ENCODE measurements at places on chromosomes 4 and X.

DNA sequence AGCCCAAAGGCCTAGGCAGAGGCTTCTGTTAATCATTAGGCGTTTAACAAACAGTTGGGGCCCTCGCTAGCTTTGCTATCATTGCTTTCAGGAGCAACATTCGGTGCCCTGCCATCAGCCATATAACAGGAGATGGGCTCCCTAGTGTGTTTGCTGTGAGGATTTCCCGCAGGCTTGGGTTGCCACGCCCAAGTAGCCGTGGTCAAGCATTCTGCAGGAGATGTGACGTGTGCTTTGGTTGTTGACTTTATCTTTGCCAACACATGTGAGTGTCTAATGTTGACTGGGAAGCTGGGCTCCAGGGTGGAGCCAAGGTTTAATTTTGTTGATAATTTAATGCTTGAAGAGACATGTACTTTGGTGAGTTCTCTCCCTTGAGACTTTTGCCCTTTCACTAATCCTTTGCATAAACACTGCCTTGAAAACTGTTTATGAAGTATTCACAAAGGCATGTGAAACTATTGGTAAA, 184.6 kb upstream of the KIT start:
- DNase-seq = no peak

GRCh38 chr4:101282076-101282844, 65.1 kb downstream of the PPP3CA start:
- DNase-seq = peak; percentile 21

DNA sequence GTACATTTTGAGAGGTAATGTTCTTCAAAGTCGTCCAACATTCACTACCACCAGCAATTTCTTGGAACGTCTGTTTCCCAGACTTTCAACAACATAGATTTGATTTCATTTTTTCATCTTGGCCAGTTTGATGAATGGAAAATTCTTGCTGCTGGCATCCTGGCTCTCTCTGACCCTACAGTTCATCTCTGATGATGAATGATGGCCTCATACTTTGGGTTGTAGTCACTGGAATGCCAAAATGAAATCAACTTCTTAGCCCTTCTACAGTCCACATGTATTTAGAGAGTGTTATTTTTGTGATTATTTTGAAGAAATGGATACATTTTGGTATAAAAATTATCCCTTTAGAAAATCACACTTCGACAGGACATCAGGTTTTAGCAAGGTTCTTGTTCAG, 8.8 kb downstream of the CHST7 start:
- no peak for DNase-seq

- no peak for DNase-seq
Measured at GRCh38 chr4:620201-620600, 5.2 kb upstream of the PDE6B start.

DNA sequence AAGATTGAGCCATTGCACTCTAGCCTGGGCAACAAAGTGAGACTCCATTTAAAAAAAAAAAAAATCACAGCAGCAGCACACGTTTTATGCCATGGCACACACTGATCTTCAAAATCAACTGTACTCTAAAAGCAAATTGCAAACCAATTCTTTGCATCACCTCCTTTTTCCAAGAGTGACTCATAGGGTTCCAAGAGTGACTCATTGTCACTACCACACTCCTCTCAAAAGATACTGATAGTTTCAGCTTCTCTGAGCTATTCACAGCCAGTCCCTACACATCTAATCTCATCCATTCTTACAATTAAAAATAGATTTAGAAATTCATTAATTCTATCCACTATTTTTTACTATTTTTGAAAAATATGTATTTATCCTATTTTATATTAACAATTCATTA, 1494.9 kb upstream of the AGA start:
- DNase-seq = no peak

DNA sequence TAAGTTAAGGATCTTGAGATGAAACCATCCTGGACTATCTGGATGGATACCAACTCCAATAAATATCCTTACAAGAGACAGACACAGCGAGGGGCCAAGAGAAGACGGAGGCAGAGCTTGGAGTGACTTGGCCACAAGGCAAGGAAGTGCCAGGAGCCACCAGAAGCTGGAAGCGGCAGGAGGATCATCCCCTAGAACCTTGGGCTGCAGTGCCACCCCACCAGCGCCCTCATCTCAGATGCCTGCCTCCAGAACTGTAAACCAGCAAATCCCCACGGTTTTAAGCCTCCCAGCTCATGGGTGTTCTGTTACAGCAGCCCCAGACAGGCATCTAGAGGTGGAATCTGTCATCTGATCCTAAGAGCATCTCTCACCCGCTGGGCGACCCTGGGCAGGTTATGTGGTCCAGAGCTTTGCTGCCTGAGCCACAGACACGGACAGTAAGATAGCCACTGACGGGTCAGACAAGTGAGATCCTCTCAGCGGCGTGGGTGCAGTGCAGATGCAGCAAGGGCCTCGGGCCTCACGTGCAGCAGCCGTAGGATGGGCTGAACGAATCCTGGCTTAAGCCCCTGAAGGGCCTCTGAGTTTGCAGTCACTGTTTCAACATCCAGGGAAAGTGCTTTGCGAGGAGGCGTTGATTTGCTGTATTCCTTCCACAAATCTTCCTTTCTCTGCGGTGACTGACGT, 25.1 kb upstream of the MXD4 start:
- DNase-seq = no peak

- no peak for DNase-seq
Measured at GRCh38 chr4:180285796-180286195, 1957.4 kb upstream of the TENM3 start.

DNA sequence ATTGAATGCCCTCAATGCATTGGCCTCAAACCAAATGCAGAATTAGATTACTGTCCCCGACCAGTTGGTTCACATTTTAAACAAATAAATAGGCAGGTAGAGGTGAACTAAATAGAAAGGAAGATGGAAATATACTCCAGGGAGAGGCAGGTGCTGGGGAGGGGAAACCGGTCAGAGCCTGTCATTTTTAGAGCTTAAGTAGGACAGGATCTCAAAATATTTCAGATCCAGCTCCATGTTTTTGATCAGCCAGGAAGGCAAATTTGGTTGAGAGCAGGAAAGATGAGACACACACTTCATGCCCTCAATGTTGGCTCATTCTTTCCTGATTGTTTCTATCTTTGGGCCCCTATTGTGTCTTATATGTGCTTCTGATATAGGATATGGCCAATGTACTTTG, 206.7 kb downstream of the SHROOM3 start:
- DNase-seq = no peak

DNA sequence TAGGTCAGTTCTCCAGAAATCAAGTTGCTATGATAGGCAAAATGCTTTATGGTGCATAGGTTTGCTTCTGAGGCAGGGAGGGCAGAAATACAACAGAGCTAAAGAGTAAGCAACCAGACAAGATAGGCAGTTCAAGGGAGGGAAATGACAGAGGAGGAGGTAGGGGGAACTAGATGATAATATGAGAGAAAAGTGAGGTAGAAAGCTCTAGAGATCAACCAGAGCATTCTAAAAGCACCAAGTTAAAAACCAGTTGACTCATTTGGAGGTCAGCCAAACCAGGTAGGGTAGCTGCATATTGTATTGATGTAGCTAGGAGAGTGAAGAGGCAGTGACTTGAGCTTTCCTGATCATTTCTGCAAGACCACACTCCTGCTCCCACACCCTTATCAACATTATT, 49.0 kb upstream of the SLC16A2 start:
- no peak for DNase-seq

DNA sequence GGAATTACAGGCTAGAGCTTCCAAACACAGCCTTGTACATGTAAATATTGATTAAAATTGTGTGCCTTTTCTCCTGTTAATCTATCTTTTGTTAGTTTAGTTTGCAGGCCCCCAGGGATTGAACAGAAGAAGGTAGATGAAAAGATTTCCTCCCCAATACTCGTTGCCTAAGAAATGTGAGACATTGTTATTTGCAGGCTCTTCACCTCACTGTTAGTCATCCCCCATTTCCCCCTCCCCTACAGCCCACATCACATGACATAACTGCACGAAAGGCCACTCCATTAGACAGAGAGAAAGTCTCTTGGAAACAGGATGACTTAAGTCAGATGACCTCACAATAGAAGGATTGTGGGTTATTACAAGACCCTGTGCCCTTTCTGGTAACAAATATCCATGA, 13.3 kb upstream of the MID1 start:
- DNase-seq = no peak

DNA sequence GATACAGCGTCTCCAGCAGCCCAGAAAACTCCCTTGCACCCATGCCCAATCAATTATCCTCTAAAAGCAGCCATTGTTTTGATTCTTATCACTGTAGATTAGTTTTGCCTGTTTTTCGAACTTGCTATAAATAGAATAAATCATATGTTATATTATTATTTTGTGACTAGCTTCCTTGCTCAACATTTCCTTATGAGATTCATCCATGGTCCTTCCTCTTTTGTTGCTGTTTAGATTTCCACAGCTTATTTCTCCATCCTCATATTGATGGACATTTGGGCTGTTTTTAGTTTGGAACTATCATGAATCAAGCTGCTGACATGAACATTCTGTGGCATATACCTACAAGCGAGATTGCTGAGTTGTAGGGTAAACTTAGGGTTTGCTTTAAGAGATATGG, 595.3 kb downstream of the BCOR start:
- no peak for DNase-seq

GRCh38 chrX:68693481-68694434, 46.3 kb downstream of the STARD8 start:
- DNase-seq = no peak

DNA sequence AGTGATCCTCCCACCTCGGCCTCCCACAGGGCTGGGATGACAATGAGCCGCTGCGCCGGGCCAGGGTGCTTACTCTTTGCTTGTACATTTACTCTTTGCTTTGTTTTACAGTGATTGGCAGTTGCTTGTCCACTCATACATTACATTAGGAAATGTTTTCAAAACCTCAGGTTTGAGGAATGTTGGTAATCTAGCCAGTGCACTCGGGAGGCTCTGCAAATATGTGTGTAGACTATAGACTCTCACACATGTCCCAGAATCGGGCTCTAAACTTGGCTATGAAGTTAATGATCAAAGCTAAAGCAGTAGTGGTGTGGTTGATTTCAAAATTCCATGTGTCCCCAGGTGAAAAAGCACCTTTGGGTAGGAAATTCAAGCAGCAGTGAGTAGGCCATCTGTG, 20.5 kb downstream of the TRMT44 start:
- no peak for DNase-seq

GRCh38 chr4:143383005-143383574, 46.4 kb downstream of the GAB1 start:
- no peak for DNase-seq

DNA sequence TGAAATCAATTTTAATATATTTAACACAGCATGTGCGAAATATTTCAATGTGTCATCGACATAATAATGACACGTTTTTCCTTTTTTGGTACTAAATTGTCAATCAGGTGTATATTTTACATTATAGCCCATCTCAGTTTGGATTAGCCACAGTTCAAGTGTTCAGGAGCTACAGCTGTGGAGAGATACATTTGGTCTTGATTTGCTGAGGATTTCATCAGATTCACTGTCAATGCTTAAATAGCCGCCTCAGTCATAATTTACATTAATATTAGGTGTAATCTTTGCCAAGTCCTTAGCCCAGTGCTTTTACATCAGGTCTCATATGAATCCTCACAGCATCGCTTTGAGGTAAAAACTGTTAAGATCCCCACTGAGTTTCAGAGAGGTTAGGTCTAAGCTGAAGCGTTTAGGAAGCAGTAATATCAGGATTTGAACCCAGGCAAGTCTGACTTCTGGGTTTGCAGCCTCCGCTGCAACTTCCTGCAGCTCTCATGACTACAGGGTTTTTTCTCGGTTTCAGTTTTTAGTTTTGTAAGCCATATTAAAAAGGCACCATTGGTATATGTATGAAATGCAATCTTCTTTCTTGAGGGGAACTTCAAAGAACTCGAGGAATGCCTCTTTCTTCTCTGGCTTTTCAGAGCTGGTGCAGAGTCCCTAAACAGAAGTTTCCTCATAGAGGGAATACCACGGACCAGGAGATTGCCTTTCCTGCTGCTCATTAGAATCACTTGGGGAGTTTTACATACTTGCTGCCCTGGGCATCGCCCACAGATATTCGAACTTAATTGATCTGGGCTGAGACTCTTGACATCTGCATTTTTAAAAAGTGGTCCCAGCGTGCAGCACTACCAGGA, 6.4 kb downstream of the MTM1 start:
- DNase-seq = no peak

- peak; percentile 51 for DNase-seq
Measured at GRCh38 chr4:81505004-81505598, 33.4 kb upstream of the RASGEF1B start.

DNA sequence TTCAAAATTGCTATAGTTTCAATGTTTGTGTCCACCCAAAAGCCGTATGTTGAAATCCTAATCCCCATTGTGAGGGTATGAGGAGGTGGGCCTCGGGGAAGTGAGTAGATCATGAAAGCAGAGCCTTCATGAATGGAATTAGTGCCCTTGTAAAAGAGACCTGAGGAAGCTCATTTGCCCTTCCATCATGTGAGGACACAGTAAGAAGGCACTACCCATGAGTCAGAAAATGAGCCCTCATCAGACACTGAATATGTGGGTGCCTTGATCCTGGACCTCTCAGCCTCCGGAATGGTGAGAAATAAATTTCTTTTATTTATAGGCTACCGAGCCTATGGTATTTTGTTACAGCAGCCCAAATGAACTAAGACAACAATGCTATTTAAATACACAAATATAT, 57.7 kb upstream of the EFHC2 start:
- no peak for DNase-seq

DNA sequence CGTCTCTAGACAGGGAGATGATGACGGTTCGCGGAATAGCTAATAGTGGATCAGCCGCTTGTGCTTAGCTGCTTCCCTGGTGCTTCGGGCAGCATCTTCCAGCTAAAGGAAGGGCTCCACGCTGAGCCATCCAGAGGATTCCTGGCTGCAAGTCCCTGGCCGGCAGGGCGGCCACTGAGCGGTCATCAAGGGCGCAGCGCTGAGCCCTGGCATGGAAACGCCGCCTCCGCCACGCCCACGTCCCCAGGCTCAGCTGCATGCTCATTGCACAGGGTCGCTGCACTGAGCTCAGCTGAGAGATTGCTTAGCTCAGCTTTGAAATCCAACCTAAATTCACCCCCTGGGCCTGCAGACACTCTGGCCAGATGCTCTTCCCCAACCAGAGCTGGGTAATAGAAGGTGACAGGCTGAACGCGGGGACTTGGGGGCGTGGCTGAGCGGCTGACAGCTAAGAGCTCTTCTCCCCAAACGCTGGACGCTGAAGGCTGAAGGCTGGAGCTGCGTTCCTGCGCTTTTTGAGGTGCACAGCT, 118.2 kb upstream of the KIT start:
- DNase-seq = no peak

DNA sequence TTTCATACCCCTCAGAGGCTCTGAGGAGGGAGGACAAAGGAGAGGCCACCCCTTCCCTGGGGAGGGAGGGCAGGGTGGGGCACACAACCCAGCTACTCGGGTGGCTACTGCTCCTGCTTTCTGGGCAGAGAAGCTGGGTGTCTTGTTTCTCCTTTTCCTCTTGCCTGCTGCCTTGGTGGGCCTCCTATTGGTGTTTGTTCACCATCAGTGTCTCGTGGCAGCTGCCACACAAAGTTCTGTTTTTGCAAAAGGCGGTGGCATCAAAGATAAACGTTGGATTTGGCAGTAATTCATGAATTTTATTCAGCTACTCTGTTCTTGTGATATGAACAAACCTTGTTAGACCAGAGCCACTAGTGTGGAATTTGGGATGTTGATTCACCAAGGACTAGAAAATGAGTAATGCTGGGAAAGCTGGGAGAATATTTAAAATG, 153.0 kb upstream of the SCML1 start:
- no peak for DNase-seq

GRCh38 chr4:93775551-93775950, 53.0 kb upstream of the ATOH1 start:
- DNase-seq = no peak

All from stimulated activated CD8-positive, alpha-beta memory T cell treated with anti-CD3 and anti-CD28 coated beads, Interleukin-7, amount 100 ng/mL, for 4 hours (primary cell).